Osteocyte (in vitro differentiated cells): ENCODE measurements at places on chromosomes 3 and 15. TPM values are rescaled to one million over a fixed set of nuclear protein-coding genes. Genes with fewer than 3 reads are reported as not detected.

DNA sequence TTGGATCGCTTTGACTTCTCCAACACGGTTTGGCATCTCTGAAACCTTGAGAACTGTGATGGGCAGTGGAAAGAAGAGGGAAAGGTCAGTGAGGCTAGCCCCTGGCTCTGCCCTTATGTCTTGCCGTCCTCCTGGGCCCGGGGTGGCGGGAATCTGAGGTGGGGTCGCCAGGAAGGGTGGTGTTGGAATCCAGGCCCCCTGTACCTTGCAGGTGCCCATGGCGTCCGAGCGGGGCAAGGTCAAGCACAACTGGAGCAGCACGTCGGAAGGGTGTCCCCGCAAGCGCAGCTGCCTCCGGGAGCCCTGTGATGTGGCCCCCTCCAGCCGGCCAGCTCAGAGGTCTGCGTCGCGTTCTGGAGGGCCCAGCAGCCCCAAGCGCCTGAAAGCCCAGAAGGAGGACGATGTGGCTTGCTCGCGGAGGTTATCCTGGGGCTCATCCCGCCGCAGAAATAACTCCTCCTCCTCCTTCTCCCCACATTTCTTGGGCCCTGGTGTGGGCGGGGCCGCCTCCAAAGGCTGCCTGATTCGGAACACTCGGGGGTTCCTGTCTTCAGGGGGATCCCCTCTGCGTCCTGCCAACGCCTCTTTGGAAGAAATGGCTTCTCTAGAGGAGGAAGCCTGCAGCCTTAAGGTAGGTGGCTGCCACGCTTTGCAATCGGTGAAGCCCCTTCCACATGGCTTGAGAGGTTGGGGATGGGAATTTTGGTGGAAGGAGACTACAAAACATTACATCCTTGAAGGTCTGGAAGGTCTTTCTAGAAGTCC is 907 bp downstream of the TATDN2 start:
- H3K4me1 ChIP-seq, result peaks cover 26% of the 10 kb centered on the region
- H3K27me3 ChIP-seq, result no peaks in the 10 kb centered on the region
- peak overlapping the region; percentile 86 for H3K4me3 ChIP-seq
- H3K27ac ChIP-seq, result peak overlapping the region; percentile 81
- peaks cover 27% of the 10 kb centered on the region for H3K36me3 ChIP-seq

GRCh38 chr3:149306751-149307434 is 26.5 kb downstream of the TM4SF18 start:
- H3K27me3 ChIP-seq, result no peaks in the 10 kb centered on the region
- H3K27ac ChIP-seq, result peak overlapping the region; percentile 9
- DNase-seq, result no peak
- no peak overlapping the region for H3K4me3 ChIP-seq
- H3K36me3 ChIP-seq, result peaks cover 7% of the 10 kb centered on the region

GRCh38 chr3:69090021-69090420 is 5.3 kb downstream of the ARL6IP5 start:
- no peak for DNase-seq
- peak overlapping the region; percentile 48 for H3K27ac ChIP-seq
- peaks cover 4% of the 10 kb centered on the region for H3K36me3 ChIP-seq
- peak overlapping the region; percentile 2 for H3K4me3 ChIP-seq
- peaks cover 80% of the 10 kb centered on the region for H3K4me1 ChIP-seq
- no peaks in the 10 kb centered on the region for H3K27me3 ChIP-seq

DNA sequence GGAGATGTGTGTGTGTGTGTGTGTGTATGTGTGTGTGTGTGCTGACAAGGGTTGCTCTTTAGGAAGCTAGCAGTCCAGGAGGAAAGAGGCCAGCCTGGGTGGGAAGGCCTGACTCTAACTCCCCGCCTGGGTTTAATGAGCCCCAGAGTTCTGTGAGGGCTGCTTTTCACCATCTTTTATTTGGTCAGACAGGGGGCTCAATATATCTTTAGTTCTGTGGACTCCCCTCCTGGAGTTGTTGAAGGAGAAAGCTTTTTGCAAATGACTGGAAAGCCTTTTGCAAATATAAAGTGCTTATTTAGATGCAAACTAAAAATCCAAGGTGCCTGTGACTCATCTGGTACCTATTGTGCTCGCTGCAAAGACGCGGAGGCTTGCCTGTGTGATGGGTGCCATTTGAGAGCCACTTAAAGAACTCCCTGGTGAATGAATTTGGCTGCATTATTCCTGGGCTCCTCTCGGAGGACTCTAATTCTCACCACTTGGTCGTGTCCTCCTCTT is 24.5 kb downstream of the DRD3 start:
- no peak for DNase-seq
- H3K36me3 ChIP-seq, result no peaks in the 10 kb centered on the region
- peaks cover 10% of the 10 kb centered on the region for H3K4me1 ChIP-seq
- no peak overlapping the region for H3K27ac ChIP-seq
- peaks cover 61% of the 10 kb centered on the region for H3K27me3 ChIP-seq

DNA sequence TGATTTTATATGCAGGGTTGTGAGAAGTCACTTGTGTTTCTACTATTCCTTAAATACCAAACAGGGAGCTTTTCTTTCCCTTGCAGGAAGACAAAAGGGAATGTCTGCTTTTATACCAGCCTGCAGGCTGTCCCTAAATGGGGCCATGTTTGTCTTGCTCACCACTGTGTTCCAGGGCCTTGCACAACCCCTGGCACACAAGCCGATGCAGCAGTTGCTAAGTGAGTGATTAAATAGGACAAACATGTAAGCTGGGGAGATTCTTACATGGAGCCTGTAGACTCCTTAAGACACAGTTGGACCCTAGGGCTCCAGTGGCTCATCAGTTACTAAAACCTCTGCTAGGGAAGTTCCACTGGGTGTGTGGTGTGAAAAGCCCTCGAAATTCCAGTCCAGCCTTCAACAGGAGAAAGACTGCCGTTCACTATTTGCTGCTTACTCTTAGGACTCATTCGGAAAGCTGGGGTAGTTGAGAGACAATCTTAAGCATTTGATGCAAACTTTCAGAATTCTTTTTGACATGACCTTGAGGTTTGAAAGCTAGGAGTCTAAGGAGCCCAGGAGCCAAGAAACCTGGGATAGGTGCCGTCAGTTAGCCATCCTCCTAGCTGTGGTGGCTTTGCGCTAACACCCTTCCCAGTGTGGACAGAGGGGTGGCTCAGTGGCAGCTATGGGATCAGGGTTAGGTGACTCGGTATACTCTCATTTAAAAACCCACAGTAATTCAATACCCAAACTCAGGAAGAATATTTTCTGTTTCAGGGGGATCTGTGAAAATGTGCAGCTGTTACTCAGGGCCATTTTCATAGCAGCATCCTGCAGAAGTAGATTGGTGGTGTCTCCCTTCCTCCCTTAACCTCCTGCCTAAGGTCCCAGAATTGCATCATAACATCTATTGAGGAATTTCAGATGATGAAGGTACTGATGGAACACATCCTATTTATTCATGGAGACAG is 39.1 kb downstream of the SYNM start:
- peaks cover 12% of the 10 kb centered on the region for H3K36me3 ChIP-seq
- H3K27me3 ChIP-seq, result no peaks in the 10 kb centered on the region
- no peak overlapping the region for H3K27ac ChIP-seq

DNA sequence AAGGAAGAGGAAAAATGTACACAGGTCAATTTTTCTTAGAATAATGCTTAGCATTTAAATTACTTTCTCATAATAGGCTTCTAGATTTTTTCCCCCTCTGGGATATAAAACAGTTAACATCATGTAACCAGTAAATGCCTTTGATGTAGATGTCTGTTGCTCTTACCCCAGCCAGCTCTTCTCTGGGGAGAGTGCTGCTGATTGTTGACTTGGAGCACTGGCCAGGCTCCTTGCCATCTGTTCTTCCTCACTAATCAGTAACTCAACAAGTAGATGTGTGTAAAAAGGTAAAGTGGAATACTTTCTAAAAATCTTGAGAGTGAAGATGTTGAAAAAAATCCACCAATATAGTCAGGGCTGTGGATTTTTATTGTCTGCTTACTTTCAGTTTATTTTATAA is 42.2 kb downstream of the RIOX2 start:
- no peak overlapping the region for H3K27ac ChIP-seq
- no peak for DNase-seq
- peaks cover 33% of the 10 kb centered on the region for H3K36me3 ChIP-seq

DNA sequence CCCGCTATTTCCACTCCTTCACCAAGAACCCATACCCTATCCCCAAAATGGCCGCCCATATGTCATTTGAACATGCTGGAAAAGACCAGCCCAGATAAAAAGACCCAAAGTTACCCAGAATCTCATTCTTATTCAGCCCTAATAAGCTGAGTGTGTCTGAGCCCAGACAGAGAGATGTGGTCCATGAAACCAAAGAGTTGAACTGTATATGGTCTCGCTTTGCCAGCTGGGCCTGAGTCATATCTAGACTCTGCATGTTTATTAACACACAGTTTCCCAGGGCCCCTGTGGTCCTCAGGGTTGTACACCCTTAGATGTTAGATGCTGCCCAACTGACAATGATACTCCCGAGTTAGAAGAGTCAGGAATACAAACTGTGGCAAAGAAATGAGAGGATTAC is 201.9 kb upstream of the STRIT1 start:
- no peak overlapping the region for H3K4me3 ChIP-seq
- no peak for DNase-seq
- H3K27me3 ChIP-seq, result peaks cover 2% of the 10 kb centered on the region

DNA sequence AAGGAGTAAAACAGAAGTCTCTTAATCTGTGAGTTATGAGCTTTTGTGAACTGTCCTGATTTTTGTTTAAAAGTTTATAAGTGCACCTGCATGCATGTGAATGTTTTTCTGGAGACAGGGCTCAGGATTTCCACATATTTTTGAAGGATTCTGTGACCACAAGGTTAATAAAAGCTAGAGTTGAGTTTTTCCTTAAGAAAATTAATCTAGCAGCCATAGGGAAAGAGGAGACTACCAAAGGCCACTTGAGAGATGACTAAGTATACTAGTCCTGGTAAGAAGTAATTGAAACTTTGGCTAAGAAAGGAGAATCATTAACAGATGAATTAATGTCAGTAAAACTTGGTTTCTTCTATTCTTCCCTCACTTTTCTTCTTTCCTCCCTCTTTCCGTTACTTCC is 176.8 kb upstream of the EPHA3 start:
- H3K27ac ChIP-seq, result no peak overlapping the region
- H3K27me3 ChIP-seq, result no peaks in the 10 kb centered on the region
- no peak for DNase-seq
- no peak overlapping the region for H3K4me3 ChIP-seq

DNA sequence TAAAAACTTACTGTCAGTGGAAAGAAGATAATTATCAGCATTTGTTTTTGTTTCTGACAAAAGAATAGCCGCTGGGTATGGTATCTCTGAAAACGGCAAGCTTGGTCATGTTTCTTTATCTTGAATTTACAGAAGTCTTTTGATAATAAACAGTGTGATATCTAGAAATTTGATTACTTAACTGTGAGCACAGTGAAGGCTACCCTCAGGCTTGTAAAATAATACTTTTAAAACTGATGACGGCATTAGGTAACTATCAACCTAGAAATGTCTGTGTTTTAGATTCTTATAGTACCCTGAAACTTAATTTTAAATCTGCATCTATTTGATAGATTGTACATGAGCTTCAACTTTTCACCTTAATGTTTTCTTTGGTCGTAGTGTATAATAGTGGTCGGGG is 43.4 kb downstream of the NSUN3 start:
- no peak for DNase-seq
- H3K27ac ChIP-seq, result no peak overlapping the region
- no peaks in the 10 kb centered on the region for H3K4me1 ChIP-seq
- H3K36me3 ChIP-seq, result peaks cover 16% of the 10 kb centered on the region
- H3K4me3 ChIP-seq, result no peak overlapping the region
- no peaks in the 10 kb centered on the region for H3K27me3 ChIP-seq

- peak overlapping the region; percentile 57 for H3K27ac ChIP-seq
- H3K4me3 ChIP-seq, result no peak overlapping the region
- H3K36me3 ChIP-seq, result no peaks in the 10 kb centered on the region
- DNase-seq, result no peak
- peaks cover 24% of the 10 kb centered on the region for H3K4me1 ChIP-seq
- H3K27me3 ChIP-seq, result no peaks in the 10 kb centered on the region
Measured at GRCh38 chr3:94440767-94441493, 378.1 kb downstream of the NSUN3 start.

DNA sequence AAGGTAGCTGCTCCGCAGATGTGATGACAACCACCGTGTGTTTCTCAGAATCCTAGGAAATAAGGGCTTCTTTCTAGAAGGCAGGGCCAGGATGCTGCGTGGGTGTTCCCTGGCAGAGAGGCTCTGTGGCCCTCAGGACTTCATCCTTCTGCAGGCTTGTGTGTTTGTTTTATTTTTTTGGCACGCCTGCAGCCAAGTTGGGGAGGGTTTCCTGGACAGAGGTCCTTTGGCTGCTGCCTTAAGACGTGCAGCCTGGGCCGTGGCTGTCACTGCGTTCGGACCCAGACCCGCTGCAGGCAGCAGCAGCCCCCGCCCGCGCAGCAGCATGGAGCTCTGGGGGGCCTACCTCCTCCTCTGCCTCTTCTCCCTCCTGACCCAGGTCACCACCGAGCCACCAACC is at the start of gene CLEC3B:
Gene CLEC3B (plus strand): TSS at position 266 of the 400 bp plus-strand sequence. CDS start 60 bp downstream, at position 326.
- H3K27me3 ChIP-seq, result no peaks in the 10 kb centered on the region
- H3K36me3 ChIP-seq, result no peaks in the 10 kb centered on the region
- DNase-seq, result no peak
- H3K4me1 ChIP-seq, result peaks cover 79% of the 10 kb centered on the region

DNA sequence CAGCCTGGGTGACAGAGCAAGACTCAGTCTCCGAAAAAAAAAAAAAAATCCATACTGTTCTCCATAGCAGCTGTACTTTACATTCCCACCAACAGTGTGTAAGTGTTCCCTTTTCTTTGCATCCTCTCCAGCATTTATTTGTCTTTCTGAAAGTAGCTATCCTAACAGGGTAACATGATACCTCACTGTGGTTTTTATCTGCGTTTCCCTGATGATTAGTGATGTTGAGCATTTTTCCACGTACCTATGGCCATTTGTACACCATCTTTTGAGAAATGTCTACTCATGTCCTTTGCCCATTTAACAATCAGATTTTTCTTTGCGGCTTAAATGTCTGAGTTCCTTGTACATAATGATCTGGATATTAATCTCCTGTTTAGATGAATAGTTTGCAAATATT is 119.3 kb downstream of the RFX7 start:
- H3K36me3 ChIP-seq, result peaks cover 75% of the 10 kb centered on the region
- no peaks in the 10 kb centered on the region for H3K4me1 ChIP-seq
- H3K27ac ChIP-seq, result no peak overlapping the region
- DNase-seq, result no peak

Gene TRH
- not detected in 2 replicates for total RNA-seq

Gene PRR20G
- not detected in 2 replicates for total RNA-seq

Gene MUC20
- total RNA-seq, result 6.2 and 7.6 TPM in 2 replicates

Gene ZMAT3
- total RNA-seq, result 96.9 and 99.0 TPM in 2 replicates
